ENCODE measurements at places on chromosomes 2 and 18.

GRCh38 chr2:184877909-184878308, 279.6 kb downstream of the ZNF804A start:
- no peak for ATAC-seq

DNA sequence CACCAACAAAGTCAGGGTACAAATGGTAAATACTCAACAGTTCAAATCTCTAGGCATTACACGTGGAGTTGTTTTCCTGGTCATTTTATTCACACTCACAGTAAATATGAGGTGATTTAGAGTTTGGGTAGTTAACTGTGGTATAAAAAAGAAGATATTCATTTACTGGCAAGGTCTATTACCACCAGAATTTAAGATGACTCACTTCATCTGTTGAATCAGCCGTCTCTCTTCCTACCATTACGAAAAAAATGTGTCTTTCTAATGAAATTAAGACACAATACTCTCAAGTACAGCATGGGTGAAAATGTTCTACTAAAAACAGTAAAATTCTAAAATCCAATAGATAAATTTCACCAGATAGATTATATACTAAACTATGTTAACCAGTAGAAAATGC, 21.0 kb upstream of the GPR75 start:
- ATAC-seq, result peak; percentile 79

- ATAC-seq, result no peak
Measured at GRCh38 chr2:239351687-239352086, 49.1 kb downstream of the HDAC4 start.

DNA sequence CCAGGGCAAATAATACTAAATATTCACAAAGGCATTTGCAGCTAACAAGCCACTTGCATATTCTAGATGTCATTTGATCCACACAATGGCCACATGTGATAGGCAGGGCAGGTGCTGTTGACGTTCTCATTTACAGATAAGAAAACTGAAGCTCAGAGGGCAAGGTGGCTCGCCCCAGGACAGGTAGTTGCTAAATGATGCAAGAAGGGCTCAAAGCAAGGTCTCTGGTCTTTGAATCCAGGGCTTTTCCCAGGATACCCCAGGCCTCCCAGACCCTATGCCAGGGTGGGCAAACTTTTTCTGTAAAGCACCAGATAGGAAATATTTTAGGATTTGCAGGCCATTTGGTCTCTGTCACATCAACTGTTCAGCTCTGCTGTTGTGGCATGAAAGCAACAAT, 35.1 kb downstream of the LOXHD1 start:
- ATAC-seq, result no peak

- ATAC-seq, result no peak
Measured at GRCh38 chr2:218095853-218096252, 26.8 kb downstream of the RUFY4 start.

Measured in SK-N-SH treated with all-trans-retinoic acid at 6 μM for 48 hours (cell line).